ENCODE measurements at places on chromosomes 7 and 10.

DNA sequence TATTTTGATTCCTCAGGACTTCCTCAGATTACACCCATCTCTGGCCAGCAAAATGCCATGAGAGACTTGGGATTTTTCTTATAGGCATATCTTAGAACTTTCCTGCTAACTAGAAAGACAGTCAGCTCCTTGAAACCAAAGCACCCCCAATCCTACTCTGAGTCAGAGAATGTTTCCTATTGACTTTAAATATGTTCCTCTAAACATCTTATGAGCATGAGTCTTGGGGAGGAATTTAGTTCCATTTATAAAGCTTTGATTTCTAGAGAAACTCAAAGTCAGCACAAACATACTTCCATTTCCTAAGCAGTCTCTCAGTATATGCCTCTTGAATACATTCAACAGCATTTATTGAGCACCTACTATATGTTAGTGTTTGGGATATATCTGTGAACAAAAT lies 128.5 kb downstream of the INHBA start:
- no peak for DNase-seq

- no peak for DNase-seq
Observed at GRCh38 chr7:146208492-146208891, 91.9 kb downstream of the CNTNAP2 start.

- no peak for DNase-seq
Observed at GRCh38 chr10:76548716-76549115, 1088.9 kb downstream of the KCNMA1 start.

DNA sequence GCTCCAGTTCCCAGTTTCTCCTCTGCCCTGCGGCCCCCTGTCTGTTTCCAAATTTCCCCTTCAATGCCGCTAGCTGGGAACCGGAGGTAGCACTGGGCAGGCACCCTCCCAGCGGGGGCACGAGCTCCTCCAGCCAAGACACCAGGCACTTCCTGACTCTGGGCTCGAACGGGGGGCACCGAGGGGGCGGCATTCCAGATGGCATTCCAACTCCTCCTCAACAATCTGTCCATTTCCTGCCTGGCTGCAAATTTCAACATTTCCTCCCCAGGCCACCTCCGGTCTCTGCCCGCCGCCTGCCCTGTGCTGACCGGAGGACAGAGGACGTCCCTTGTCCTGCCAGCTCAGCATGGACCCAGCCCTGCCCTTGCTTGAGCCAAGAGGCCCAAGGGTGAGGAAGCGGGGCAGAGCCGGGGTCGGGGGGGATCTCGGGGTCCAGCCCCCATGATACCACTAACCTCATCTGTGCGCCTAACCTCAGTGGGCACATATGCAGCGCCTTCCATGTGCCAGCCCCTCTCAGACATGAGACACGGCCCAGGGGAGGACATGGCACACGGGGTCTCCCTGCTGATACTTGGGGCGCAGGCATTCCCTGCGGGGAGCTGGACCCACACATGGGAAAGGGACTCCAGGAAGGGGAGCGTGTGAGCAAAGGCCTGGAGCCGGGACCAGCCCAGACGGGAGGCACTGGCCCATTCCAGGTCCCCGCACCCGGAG lies 58.0 kb downstream of the PDGFA start:
- DNase-seq, result no peak

DNA sequence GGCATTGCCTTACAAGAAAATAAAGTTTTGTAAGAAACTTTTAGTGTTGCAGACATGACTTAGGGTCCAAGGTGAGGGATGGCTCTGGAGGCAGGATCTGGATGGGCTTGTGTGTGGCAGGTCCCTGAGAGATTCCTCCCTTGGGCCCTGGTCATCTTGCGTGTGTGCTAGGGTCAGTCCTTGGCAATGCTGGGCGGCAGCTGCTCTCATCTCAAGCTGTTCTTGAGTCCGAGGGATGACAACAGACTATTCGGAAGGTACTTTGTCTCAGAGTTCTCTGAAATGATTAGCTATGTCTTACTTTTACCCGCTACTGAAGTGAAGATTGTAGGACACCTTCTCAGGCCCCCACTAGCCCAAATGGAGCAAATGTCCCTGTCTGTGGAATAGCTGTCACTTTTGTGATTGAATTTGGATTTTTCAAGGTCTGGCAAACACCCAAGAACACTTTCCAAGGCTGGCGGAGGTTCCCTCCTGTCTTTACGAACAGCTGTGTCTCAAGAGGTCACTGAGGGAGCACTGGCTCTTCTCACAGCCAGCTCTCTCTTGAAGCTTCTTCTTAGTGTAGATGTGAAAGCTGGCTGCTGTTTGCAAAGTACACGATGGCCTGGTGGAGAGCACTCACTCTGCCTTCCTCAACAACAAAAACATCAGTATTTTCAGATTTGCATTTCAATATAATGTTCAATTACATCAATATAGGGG lies 253.6 kb downstream of the STK31 start:
- no peak for DNase-seq

- DNase-seq, result no peak
Observed at GRCh38 chr10:120931423-120931822, 80.3 kb downstream of the WDR11 start.

DNA sequence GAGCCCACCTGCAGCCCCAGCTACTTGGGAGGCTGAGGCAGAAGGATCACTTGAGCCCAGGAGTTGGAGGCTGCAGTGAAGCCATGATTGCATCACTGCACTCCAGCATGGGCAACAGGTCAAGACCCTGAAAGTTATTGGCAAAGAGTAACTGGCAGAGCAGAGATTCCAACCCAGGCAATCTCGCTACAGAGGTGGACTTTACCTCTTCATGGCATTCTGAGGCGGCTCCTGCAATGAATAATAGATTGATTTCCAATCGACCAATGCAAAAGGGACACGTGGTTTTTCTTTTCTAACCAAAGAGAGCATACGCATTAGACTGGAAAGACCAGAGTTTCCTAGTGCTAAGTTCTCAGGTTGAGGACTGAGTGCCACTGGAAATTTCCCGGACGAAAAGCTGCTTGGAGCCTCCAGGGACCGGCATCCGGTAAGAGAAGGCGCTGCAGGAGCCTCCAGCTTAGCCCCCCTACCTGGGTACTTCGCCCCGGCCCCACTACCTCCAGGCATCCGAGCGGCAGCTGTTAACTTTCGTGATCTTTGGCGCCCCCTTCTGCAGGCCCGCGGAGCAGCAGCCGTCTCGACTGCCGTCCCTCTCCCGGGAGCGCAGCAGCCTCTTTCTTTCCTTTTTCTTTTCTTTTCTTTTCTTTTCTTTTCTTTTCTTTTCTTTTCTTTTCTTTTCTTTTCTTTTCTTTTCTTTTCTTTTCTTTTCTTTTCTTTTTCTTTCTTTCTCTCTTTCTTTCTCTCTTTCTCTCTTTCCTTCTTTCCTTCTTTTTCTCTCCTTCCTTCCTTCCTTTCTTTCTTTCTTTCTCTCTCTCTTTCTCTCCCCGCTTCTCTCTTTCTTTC lies 4.1 kb downstream of the MBLAC1 start:
- peak; percentile 91 for DNase-seq

DNA sequence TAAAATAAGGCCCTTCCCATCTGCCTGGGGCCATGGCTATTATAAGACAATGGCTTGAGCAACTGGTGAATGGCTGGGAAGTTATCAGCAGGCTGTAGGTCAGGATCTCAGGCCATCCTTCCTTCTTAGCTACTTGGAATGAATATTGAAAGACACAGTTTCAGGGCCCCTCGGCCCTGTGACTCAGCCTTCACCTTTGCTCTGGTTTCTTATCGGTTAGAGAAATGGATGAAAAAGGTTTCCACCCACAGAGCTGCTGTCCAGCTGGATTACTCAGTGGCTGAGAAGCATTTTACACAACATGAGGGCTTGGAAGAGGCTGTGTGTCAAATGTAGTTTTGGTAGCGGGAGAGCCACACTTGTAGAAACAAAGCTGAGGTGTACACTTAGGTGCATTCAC lies 9.4 kb downstream of the ACSL5 start:
- peak; percentile 42 for DNase-seq

DNA sequence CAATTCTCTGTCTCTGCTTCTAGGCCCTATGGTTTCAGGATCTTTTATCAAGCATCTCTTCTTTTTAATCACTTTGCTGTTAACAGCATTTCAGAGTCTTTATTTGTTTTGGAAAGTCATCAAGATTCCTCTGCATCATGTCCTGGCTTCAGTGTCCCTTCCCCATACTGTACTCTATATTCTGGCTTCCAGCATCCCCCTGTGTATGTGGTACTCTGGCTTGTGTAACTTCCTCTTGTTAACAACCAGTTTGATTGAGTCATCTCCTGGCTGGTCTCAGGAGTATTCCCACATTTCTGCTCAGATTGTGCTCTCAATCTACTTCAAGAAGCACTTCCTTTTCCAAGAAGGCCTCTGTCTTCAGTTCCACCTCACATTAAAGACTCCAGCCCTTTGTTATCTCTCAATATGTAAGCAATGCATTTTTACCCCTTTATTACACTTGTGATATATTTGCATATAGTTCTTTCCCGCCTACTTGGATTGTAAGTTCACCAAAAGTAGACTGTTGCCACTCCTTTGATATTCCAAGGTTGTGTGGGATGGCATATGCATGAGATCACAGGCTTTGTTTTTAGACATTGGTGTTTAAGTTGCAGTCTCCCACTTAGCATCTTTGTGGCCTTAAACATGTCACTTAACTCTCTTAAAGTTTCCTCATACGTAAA lies 15.1 kb upstream of the ATE1 start:
- no peak for DNase-seq

DNA sequence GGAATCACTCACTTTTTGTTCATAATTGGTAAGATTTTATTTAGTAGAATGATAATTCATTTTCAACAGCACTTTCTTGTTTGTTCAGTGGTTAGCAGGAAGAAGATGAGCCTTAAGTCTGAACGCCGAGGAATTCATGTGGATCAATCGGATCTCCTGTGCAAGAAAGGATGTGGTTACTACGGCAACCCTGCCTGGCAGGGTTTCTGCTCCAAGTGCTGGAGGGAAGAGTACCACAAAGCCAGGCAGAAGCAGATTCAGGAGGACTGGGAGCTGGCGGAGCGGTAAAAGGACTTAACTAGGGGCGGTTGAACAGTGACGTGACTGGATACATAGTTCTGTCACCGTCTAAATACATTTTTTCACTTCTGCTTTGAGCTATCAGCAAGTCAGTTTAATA lies 31.3 kb downstream of the RABGEF1 start:
- no peak for DNase-seq

DNA sequence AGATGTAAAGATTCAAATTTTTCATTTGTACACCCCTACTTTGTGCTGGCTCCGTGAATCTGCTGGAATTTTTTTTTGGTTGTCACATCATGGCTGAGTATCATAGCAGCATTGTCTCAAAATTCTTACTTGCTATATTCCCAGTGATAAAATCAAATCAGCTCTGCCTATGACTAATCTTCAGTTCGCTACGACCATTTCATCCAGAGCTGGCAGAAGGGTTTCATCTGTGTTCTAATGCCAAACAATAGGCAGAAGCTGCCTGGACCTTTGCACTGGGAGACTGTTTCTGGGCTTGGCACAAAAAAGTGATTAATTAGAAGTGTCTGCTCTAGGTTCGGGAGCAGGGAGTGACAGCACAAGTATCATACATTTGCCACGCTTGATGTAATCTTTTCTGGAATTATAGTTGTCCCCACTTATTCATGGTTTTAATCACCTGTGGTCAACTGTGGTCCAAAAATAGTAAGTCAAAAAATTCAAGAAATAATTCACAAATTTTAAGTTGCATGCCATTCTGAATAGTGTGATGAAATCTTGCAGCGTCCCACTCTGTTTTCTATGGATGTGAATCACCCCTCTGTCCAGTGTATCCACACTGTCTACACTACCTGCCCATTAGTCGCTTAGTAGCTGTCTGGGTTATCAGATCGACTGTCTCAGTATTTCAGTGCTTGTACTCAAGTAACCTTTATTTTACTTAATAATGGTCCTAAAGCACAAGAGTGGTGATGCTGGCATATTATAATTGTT lies 120.5 kb upstream of the IMMP2L start:
- DNase-seq, result no peak

- DNase-seq, result no peak
Observed at GRCh38 chr10:124799211-124799610, 2.4 kb upstream of the ABRAXAS2 start.

GRCh38 chr7:47501406-47501805 lies 80.5 kb downstream of the TNS3 start:
- no peak for DNase-seq

GRCh38 chr7:149496642-149497391 lies 792 bp downstream of the ZNF746 start:
- peak; percentile 58 for DNase-seq

GRCh38 chr10:71339796-71340589 lies 20.9 kb downstream of the SLC29A3 start:
- DNase-seq, result no peak

GRCh38 chr10:36301139-36301538 lies 659.0 kb upstream of the FZD8 start:
- no peak for DNase-seq

GRCh38 chr10:64733980-64734379 lies 1212.8 kb downstream of the REEP3 start:
- DNase-seq, result no peak

DNA sequence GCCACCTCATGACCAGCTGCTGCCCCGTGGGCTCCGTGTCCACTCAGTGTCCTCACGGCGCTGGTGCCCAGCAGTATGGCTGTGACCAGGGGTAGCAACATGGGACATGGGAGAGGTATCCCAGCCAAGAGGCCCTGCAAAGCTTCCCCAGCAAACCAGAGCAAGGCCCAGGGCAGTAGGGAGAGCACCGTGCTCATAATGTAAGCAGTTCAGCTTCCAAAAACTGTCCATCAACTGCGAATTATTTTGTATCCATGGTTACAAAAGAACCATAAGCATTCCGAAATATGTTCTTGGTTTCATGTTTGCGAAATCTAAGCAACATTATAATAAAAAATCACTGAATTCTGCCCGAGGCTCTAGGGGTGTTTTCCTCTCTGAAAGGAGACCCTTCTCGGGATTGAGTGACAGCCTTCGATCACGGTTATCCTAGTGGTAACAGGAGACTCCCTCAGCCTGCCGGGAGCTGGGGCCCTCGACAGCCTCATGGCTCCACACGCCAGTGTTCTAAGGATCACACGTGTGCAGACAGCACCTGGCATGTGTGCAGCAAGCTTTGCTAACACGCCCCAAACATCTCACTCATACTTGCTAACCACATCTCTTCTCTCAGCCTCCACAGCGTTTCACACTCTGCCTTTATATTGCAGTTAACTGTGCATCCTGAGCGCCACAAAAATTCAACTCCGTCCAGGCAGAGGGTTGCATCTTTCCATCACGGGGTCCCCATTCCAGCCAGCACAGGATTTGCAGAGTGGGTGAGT lies 117.6 kb downstream of the DIP2C start:
- no peak for DNase-seq

GRCh38 chr7:113083132-113083815 lies 3.4 kb downstream of the GPR85 start:
- DNase-seq, result no peak

DNA sequence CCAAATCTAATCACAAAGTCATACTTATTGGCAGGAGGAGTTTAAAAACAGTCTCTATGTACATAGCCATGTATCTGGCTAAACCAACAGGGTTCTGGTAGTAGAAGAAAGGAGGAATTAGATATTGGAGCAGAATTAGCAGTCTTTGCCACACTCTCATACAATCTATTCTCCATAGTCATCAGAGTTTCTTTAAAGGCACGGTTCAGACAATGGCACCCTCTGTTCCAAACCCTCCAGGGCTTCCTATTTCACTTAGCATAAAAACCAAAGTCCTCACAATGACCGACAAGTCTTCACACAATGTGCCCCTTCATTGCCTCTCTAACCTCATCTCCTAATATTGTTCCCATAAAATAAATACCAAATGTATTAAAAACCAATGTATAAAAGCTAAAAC lies 12.7 kb downstream of the ZNF438 start:
- no peak for DNase-seq

- no peak for DNase-seq
Observed at GRCh38 chr10:112278871-112279270, 4.3 kb upstream of the TECTB start.

Measured in stimulated activated naive CD8-positive, alpha-beta T cell treated with anti-CD3 and anti-CD28 coated beads, Interleukin-15, Interleukin-2, amounts not matched to agents 100 U/mL and 50 U/mL, for 24 hours (primary cell).